ENCODE measurements at places on chromosomes 13 and 19. TPM values are rescaled to one million over a fixed set of nuclear protein-coding genes. Genes with fewer than 3 reads are reported as not detected.

The ARL11 gene
- total RNA-seq = 1.1 TPM

The BRCA2 gene
- total RNA-seq = 4.8 TPM

The ZNF492 gene
- 0.65 TPM for total RNA-seq

The SPACA4 gene
- total RNA-seq = not detected

The FGF14 gene
- 0.88 TPM for total RNA-seq

The FCAR gene
- total RNA-seq = not detected

The DNMT1 gene
- total RNA-seq = 63.2 TPM

The SULT2A1 gene
- total RNA-seq = not detected

The DENND1C gene
- total RNA-seq = not detected

The ENOX1 gene
- under 0.01 TPM for total RNA-seq

The PPFIA3 gene
- total RNA-seq = 3.9 TPM

The MYBPC2 gene
- total RNA-seq = not detected

The TMEM255B gene
- total RNA-seq = 27.5 TPM

The COL5A3 gene
- 0.19 TPM for total RNA-seq

The C1QTNF9B gene
- not detected for total RNA-seq

The NKPD1 gene
- total RNA-seq = 0.13 TPM

The CEACAM1 gene
- total RNA-seq = 41.8 TPM

The C3 gene
- 4.5 TPM for total RNA-seq

The PPP1R13L gene
- 32.3 TPM for total RNA-seq

The MUC16 gene
- not detected for total RNA-seq

The ZNF850 gene
- 0.97 TPM for total RNA-seq

The KLK15 gene
- total RNA-seq = not detected

The GARIN5A gene
- total RNA-seq = not detected

The CAPN12 gene
- not detected for total RNA-seq

The C19orf33 gene
- total RNA-seq = 34.5 TPM

The MARK4 gene
- 8.1 TPM for total RNA-seq

The CYP4F11 gene
- total RNA-seq = not detected

The REXO1 gene
- 14.7 TPM for total RNA-seq

The VSTM2B gene
- total RNA-seq = not detected

The SOX1 gene
- not detected for total RNA-seq

The CEACAM3 gene
- not detected for total RNA-seq

The MCEMP1 gene
- not detected for total RNA-seq

The CFD gene
- total RNA-seq = 1.5 TPM

The CCDC8 gene
- total RNA-seq = 0.19 TPM

The POLR1G gene
- total RNA-seq = 5.8 TPM

The RGCC gene
- total RNA-seq = 185 TPM

The TMIGD2 gene
- total RNA-seq = not detected

The IGFLR1 gene
- total RNA-seq = 0.94 TPM

The PTGER1 gene
- total RNA-seq = 0.16 TPM

The HNRNPL gene
- total RNA-seq = 227 TPM

The DCLK1 gene
- total RNA-seq = 116 TPM

The FCER2 gene
- total RNA-seq = not detected

The LAIR1 gene
- not detected for total RNA-seq
